ENCODE measurements at places on chromosomes 1 and 21. TPM values are rescaled to one million over a fixed set of nuclear protein-coding genes. Genes with fewer than 3 reads are reported as not detected.

GRCh38 chr21:44006017-44006619 lies 6.0 kb upstream of the TRAPPC10 start:
- DNase-seq, result no peak

DNA sequence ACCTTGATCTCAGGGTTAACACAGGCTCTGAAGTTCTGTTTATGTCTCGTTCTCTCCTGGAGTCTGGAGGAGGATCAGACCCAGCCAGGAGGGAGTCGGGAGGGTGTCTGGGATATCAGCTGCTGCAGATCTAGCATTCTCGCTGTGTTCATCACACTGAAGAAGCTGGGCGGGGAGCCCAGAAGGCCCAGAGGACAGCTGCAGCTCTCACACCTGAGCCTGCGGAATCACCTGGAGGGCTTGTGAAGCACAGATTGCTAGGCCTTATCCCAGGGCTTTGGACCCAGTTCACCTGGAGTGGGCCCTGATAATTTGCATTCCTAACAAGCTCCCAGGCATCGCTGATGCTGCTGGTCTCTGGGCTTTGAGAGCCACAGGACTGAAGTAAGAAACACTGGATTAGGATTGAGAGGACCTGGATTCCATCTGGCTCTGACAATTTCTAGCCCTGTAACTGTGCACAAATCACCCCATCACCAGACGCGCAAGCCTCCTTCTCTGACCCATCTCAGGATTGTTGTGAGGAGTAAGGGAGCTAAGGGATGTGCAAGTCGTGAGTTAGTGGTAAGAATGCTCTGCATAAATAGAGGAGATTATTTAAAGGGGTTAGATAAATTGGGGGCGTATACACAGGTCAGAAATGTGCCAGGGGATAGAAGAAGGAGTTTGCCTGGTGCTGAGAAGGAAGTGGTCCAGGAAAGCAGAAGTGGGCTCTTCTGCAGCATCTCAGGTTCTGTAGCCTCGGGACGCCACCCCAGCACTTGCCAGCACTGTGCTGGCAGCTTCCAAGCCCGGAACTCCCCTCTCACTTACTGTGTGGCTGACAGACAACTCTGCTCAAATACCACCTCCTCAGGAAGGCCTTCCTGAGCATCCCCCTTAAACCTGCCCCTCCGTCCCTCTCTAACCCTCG lies 19.1 kb downstream of the ABCA4 start:
- no peak for DNase-seq

DNA sequence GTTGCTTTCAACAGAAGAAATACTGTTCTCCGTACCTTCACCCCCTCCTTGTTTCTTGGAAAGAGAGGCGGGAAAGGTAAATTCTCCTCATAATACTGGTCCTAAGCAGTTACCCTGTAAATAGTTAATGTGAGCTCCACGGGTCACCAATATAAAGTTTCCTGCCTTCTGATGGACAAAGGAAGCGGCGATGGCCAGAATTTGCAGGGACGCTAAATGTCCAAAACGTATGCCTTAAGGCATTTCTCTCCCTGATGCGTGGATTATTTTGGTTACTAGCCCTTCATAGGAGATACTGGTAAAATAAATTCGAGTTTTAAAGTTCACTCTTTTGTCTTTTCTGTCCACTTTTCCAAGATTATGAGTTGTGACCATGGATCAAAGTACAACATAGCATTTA lies 898 bp upstream of the PTGS2 start:
- DNase-seq, result no peak

- DNase-seq, result no peak
Measured at GRCh38 chr1:207017615-207018559, 14.7 kb downstream of the C1orf116 start.

GRCh38 chr1:171904778-171905450 lies 63.6 kb downstream of the DNM3 start:
- DNase-seq, result no peak

GRCh38 chr1:38128926-38129453 lies 82.4 kb upstream of the POU3F1 start:
- DNase-seq, result no peak

DNA sequence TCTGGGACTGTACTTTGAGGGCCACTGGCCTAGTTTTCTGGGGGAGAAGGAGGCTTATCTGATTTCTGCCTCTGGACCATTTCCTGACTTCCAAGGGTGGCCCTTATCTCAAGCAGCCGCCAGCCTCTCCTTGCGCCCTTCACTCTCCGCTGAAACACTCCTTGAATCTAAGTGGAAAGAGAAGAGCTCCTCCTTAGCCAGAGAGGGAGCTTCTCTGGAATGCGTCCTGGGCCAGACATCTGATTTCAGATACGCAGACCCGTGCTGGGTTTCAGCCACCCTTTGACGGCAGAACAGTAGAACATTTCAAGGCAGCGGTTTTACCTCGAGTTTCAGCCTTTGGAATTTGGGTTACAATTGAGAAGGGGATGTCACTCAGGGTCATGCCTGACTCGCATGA lies 308.0 kb downstream of the CAMTA1 start:
- no peak for DNase-seq

GRCh38 chr21:22277341-22277740 lies 1279.1 kb downstream of the NCAM2 start:
- no peak for DNase-seq

DNA sequence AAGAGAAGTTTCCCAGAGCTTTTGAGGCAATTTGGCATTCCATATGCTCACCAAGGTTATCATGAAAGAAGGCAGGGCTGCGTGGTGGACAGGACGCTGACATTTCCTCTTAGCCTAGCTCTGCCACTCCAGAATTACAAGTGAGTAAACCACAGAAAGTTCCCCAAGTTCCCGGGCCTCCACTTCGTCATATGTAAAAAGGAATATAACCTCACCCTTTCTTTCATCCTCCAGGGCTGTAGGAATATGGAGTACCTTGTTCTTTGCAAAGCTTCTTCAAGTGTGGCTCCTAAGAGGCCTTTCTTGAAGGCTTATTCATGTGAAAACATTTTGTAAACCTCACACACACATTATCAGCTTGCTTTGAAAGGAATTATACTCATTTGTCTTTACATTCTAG lies 210.2 kb downstream of the GREM2 start:
- no peak for DNase-seq

DNA sequence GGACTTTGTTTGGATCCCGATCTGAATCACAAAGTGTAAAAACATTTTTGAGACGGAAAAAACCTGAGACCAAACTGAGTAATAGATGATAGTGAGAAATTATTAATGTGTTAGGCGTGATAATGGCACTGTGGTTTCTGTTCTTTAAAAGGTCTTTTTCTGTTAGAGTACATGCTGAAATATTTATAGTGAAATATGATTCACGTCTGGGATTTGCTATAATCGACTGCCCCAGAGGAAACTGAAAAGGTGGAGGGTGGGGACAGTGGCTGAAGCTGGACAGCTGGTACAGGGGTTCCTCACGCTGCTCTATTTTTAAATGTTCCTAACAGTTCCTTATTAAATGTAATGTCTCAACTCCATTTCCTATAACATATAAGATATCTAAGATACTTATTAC lies 11.2 kb downstream of the URB1 start:
- no peak for DNase-seq

DNA sequence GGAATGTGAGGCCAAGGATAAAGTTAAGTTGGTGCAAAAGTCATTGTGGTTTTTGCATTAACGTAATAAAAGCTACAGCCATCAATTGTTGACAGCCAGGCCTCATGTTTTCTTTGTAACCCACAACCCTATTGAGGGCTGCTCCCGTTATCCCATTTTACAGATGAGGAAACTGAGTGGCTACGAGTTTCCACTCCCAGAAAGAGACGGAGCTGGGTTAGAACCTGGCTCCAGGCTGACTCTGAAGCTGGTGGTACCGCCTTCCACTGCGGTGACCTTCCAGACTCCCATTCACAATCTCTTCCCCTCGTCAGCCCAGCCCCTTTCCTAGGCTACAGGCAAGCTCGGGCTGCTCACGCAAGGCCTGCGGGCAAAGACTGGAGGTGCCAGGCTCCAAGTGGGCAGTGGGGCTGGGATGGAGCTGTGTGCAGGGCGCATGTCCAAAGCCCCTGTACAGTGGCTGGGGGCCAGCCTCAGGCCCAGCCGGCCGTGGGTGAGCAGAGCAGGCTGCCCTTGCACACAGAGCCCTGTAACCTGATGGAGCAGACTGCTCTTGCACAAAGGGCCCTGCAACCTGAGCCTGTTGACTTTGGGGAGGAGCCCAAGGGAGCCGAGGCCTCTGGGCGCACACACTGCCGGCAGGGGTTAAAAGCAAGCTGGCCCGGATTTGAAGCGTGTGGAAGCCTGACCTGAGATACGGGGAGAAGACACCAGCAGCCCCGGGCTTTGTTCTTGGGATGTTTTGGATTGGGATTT lies 97.4 kb upstream of the TMPRSS2 start:
- no peak for DNase-seq

DNA sequence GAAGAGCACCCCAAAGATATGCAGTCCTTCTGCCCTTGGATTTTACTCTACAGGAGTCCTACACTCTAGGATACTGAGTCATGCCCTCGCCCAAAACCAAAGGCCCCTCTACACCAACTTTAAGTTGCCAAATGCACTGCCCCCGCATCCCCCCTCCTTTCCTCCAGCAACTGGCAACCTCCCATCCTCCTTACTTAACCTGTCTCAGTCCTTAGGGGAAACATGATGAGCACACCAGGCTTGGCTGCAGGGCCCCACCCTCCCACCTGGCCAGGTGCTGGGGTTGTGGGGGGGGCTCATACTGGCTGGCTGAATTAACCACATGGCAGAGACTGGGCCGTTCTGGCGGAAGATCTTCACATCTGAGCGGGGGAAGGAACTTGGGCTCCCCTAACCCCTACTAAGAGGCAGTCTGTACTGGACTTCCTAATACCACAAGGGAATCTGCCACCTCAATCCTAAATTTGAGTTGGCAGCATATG lies 1.2 kb downstream of the HDGF start:
- DNase-seq, result no peak

DNA sequence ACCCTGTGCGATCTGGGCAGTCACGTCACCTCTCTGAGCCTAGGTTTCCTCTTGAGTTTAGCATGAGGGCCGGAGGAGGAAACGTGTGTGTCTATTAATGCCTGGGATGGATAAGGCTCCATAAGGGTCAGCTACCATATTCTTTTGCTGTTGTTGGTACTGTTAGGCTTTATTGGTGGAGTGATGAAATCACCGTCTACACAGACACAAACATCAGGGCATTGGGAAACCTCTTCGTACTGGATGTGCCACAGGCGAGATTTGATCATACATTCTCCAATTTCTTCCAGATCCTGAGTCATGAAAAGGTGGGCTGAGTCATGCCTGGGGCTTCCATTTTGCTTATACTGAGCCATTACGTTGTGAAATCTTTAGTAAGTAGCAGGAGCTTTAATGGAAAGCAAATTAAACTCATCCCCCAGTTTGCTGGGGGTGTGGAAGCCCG lies 24.9 kb upstream of the GRHL3 start:
- DNase-seq, result no peak

GRCh38 chr1:172882791-172883386 lies 167.9 kb downstream of the TNFSF18 start:
- DNase-seq, result no peak

DNA sequence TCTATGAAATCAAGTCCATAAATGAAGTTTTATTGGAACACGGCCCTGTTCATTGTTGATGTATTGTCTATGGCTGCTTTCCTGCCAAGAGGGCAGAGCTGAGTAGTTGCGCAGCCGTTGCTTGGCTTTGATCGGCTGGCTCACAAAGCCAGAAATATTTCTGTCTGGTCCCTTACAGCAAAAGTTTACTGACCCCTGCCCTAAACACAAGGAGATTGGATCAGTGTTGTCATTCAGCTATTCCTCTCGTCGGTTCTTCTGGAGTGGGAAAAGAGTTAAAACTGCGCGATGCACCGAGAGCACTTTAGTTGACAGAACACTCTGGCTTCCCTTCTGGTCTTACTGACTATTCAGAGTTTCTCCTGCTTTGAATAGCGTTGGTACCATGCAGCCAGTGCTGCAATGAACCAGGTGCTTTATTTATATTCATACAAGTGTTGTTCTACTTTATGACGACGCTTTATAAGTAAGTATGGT lies 868 bp downstream of the ZBTB40 start:
- no peak for DNase-seq

DNA sequence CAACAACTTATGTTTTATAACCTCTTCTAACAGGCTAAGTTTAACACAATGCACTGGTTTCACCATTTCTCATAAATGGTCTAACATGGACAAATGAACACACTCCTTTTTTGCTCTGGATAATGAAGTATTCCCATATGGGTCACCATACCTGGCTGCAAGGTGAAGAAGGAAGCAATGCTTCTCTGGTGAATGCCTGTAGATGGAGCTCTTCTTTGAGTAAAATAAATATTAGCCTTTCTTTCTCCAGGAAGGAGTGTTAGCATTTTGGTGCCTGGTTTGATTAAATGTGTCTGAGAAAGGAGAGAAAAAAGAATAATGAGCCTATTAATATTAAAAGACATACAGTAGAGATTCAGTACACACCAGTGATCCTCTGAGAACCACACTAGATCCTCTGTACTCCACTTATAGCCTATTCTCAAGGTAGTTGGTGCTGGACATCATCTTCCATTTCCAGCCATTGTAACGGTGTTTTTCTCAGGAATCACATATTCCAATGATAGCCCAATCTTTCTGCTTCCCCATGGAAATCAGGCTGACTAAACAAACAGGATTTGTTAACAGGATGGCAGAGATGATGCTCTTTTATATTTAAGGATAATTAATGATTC lies 17.6 kb downstream of the MTFR1L start:
- DNase-seq, result no peak

GRCh38 chr21:37575580-37575979 lies 209.0 kb downstream of the DYRK1A start:
- no peak for DNase-seq

DNA sequence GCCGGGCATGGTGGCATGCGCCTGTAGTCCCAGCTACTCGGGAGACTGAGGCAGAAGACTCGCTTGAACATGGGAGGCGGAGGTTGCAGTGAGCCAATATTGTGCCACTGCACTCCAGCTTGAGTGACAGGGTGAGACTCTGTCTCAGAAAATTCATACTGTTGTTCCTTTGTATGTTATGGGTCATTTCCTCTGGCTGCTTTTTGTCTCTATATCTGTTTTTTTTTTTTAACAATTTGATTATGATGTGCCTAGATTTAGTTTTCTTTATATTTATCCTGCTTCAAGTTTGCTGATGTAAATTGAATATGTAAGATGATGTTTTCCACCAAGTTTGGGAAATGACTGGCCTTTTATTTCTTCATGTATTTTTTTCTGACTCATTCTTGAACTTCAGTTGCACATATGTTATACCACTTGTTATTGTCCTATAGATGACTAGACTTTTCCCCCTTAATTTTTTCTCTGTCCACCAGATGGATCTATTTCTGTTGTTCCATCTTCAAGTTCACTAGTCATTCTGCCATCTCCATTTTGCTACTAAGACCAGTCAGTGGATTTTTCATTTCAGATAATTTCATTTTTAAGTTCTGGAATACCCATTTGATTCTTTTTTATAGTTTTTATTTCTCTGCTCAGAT lies 173.5 kb downstream of the GALNT2 start:
- DNase-seq, result no peak

- no peak for DNase-seq
Measured at GRCh38 chr1:222643606-222643937, 25.7 kb downstream of the MIA3 start.

- no peak for DNase-seq
Measured at GRCh38 chr21:28943631-28944030, 49.0 kb downstream of the LTN1 start.

SYNC gene
- total RNA-seq, result not detected

RHEX gene
- total RNA-seq, result 34.8 TPM

TRIM46 gene
- 1.9 TPM for total RNA-seq

FCGR3B gene
- total RNA-seq, result not detected

PTPRC gene
- 426 TPM for total RNA-seq

PTPN14 gene
- total RNA-seq, result not detected

FAM78B gene
- total RNA-seq, result 0.64 TPM

NBPF20 gene
- total RNA-seq, result 5.5 TPM
